ENCODE measurements at places on chromosomes 11 and 22.

GRCh38 chr22:35549328-35549727 lies 8.7 kb downstream of the RASD2 start:
- no peak for DNase-seq

DNA sequence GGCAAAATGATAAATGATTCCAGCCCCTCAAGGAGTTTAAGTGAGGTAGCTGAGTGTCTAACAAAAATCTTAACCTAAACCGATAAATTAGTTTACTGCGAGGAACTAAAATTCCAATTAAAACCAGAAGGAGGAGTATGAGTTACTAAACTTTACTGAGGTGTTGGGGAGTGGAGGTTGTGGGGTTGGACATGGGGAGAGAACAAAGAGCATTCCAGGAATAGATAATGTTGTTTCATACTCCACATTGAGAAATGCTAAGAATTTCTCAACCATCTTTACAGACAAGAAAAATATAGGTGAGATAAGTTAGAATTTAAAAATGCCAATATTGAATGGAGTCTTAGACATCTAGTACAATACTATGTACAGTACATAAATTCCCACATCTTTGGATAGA lies 488.6 kb downstream of the METTL15 start:
- no peak for DNase-seq

GRCh38 chr22:45911601-45912271 lies 65.2 kb downstream of the WNT7B start:
- peak; percentile 13 for DNase-seq

GRCh38 chr22:41239443-41240128 lies 1.1 kb downstream of the CHADL start:
- DNase-seq, result no peak

- DNase-seq, result peak; percentile 17
Observed at GRCh38 chr11:76216536-76217325, 10.4 kb upstream of the WNT11 start.

DNA sequence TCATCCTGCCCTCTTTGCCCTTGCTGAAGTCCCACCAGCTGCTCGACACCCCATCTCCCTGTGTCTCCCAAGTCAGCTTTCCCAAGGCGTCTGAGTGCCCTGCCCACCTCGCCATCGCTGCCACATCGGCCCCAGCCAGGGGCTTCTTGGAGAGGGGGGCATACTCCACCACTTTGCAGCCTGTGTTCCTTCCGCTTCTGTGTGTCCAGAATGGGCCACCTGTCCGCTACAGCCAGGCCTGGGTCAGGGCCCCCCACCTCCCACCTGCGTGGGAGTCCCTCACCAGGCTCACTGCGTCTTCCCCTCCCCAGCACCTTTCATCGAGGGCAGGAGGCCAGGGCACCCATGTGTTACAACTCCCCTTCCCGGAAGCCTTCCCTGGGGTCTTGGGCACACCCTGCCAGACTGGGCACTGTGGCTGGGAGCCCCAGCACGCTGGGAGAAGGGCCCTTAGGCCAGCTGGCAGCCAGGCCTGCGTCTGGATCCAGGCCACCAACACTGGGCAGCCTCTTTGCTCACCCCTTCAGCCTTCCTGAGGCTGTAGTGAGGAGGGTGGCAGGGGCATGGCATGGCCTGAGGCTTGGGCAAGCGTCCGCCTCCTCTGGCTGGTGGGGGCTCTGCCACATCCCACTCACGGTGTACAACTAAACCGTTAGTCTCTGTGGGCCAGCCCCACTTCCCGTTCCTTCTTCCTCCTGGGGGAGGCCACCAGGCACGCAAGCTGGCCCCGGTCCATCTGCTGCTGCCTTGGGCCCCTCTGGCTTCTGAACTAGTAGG lies 13.4 kb downstream of the CPT1A start:
- DNase-seq, result no peak

- DNase-seq, result peak; percentile 72
Observed at GRCh38 chr11:66936311-66936711, 21.9 kb downstream of the PC start.

DNA sequence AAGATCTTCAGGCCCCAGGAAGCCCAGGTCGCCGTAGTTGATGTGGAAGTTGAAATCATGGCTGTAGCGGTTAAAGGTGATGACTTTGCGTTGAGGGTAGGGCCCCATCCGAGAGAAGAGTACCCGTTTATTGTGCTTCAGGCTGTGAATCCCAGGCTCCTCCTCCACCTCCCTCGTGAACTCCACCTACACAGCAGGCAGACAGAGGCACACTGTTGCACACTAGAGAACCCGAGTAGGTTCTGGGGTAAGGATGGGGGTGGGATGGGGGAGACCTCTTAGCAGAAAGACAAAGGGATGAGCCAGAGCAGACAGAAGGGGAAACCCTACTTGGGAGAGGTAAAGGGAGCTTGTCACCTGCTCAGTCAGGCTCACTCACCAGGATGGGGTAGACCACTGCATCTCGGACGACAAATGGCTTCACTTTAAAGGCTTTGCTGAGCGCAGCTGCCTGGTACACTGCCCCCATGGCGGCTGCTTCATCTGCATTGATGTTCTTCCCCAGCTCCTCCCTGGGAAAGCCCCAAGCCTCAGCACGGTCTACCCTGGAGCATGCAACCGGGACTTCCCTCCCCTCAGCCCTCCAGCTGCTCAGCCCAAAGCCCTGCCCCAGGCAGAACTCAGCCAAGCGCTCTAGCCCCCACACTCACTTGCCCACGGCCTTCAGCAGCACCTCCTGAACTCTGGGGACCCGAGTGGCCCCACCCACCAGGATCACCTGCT lies 5.4 kb downstream of the HYOU1 start:
- DNase-seq, result no peak

DNA sequence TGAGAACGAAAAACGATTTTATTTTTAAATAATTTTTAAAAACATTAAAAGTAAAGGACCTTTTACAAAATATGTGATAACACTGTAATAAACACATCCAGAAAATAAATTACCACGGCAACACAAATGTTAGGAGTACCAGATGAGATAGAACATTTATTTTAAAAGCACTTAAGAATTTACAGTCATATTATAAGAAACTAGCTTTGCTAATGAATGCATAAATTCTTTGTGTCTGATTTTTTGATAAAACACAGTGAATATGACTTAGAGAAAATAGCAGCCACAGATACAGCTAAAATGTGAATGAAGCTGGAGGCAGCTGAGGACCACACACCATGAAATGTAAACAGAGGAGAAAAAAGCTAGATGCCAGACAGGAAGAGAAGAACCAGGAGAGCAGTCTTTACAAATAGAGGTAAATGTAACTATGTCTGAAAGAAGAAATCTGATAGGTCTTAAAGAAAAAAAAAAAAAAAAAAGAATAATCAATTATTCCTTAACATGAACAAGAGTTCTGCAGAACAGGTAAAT lies 14.6 kb downstream of the CCDC34 start:
- DNase-seq, result no peak

DNA sequence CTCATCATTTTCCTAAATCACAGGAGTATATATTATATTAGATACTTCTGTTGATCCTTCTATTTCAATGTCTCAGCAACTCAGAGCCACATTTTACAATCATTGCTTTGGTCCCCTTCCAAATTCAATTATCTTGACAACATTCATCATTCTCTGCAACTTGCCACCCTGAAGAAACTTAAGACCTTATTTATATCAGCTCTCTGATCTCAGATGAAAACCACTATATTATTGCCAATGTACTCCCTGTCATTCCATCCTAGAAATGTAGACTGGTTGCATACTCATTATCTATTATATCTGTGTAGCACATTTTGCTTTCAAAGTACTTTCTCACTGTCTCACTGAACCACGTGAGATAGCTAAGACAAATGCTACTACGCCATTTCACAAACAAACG lies 379.3 kb downstream of the DLG2 start:
- no peak for DNase-seq

- no peak for DNase-seq
Observed at GRCh38 chr11:61569701-61570100, 11.2 kb downstream of the SYT7 start.

- DNase-seq, result no peak
Observed at GRCh38 chr11:64415996-64416728, 57.2 kb downstream of the RPS6KA4 start.

DNA sequence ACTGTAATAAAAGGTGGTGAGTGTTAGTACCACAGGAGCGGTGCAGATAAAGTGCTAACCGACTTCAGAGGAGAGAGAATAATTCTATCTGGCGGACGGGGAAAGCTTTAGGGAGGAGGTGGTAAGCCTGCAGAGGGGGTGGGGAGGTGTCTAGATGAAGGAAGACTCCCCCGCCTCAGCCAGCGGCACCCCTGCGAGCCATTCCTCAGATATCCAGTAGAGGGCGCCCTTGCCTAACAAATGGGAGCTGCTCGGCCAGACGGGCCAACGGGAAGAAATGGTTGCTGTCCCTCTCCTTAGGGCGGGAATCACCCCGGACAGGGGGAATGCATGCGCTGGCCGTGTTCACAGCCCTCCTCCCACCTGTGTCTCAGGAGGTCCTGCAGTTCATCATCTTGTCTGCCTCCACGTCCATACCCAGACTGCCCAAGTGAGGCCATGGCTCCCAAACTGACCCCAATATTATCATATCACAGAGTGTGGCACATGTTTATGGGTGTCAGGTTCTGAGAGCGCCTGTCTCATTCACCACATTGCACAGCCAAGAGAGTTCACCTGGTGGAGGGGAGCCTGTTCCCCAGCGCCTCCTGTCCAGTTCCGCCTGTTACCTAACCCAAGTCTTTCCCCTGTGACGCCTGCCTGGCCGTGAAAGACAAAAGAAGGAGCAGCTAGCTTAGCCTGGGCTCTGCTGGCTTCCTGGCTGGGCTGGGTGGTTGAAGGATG lies 85.5 kb downstream of the ST3GAL4 start:
- DNase-seq, result peak; percentile 67

GRCh38 chr11:87398931-87399330 lies 361.2 kb downstream of the TMEM135 start:
- DNase-seq, result peak; percentile 1

DNA sequence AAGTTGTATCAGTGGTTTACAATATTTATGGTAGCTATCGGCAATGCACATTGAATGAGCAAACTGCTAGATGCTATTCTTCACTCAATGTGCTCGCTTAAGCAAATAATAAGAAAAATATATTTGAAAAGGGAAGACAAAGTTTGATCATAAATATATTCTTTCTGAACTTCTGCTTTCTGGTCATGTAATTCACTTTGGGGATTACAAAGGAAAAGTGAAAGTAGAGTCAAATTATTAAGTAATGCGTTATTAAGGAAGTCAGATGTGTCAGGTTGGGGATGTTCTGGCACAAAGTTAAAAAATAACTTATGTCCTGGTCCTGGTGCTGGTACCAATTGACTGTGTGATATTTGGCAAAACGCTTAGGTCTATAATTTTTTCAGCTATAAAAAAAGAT lies 98.0 kb upstream of the TRIM77 start:
- DNase-seq, result no peak

DNA sequence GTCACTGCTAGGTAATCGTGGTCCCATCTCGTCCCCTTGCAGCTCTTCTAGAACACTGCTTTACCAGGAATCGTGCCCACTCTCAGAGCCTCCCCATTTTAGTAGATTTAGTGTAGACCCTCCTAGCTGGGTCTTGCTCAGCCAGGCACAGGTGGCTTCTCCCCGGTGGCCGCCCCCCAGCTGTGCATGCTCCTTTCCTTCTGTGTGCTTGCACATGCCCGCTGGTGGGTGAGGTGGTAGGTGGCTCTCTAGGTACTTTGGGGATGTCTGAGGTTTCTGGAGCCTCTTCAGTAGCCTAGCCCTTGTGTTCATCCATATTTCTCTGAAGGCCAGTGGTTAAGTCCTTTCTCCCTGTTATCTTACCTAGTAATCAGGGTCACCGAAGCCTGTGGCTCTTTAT lies 5.6 kb downstream of the TUB start:
- no peak for DNase-seq

GRCh38 chr11:4086575-4087353 lies 7.8 kb upstream of the RRM1 start:
- DNase-seq, result no peak

DNA sequence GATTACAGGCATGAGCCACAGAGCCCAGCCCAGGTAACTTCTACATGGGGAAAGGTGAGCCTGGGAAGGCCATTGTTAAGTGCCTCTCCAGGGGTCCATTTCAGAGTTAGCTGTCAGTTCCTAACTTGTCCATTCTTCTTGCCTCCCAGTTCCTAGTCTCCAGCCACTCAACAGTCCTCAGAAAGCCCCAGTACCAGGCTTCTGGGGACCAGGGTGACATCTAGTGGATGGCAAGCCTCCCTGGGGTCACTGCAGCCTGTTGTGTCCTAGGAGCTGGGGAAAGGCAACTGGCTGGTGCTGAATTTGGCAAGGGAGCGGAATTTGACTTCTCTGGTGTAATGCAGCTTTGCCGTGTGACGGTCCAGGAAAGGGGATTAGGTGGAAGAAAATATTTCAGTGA lies 2.1 kb downstream of the LGALS12 start:
- DNase-seq, result peak; percentile 36

DNA sequence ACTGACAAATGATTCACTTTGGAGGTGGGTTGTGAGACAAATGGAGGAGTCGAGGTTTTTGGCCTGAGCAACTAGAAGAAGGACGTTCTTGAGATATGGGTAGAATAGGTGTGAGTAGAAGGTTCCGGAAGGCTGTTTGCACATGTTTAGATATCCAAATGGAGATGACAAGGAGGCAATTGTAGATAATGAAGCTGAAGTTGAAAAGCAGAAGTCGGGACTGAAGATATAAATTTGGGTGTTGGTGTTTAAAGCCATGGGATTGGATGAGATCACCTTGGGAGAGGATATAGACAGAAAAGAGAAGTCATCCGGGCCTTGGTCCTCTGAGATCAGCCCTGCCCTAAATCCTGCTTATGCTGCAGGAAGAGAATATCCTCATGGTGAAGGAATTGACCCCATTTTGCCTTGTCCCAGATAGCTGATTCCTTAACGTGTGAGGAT lies 75.5 kb upstream of the CD44 start:
- no peak for DNase-seq

GRCh38 chr11:44626645-44627044 lies 61.2 kb downstream of the CD82 start:
- DNase-seq, result no peak

GRCh38 chr11:77130763-77131513 lies 2.9 kb downstream of the MYO7A start:
- DNase-seq, result no peak

- peak; percentile 84 for DNase-seq
Observed at GRCh38 chr22:43923631-43924464, at the start of gene PNPLA3. PNPLA3 (plus strand) TSS chr22:43923805; CDS start chr22:43923912, 107 bp downstream.

DNA sequence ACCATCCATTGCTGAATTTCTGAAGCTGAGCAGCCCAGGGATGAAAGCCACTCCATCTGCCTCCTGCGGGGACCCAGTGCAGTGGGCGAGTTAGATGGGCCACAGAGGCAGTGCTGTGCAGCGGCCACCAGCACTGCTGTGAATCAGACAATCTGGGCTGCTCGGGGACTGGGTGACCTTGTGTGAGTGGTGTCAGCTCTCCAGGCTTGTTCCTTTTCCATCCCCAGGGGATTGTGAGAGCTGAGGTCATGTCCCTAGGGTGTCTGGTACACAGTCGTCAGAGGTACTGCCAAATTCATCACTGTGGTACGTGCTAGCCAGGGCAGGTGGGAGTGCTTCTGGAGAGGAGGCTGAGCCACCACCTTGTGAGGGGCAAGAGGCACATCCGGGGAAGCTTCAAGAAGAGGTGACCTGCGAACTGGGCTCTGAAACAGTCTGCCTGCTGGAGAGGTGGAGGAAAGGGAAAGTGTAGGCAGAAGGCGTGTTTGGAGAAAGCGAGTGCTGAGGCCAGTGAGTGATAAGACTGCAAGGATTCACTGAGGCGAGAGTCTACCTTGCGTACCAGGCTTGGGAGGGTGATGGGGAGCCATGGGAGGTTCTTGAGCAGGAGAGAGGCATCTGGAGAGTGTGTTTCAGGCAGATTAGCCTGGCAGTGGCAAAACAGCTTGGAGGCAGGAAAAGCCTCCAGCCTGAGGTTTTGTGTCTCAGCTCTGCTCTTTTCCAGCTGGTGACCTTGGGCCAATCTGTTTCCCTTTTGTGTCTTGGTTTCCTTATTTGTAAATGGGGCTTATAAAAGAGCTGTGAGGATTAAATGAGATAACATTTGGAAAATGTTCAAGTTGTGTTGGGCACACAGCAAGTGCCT lies 22.7 kb downstream of the CACNA1I start:
- peak; percentile 34 for DNase-seq

All from fibroblast of skin of back (primary cell).